ENCODE measurements at places on chromosomes 7 and 10.

DNA sequence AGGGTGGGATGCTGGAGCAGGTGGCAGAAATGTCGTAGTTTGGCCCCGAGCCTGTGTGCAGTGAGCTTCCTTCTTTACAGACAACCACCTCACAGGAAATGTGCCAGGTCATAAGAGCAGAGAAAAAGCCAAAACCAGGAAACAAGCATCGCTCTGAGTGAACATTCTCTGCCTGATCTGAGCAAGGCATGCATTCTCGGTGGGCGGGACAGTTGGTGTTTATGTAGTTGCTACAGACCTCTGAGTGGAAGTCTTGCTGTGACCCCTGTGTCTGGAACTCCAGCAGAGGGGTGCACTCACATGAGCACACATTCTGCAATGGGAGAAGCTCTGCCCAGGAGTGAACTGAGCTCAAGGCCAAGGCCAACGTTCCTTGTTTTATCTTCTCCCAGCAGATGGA, 230.1 kb downstream of the TCERG1L start:
- peak; percentile 43 for DNase-seq

DNA sequence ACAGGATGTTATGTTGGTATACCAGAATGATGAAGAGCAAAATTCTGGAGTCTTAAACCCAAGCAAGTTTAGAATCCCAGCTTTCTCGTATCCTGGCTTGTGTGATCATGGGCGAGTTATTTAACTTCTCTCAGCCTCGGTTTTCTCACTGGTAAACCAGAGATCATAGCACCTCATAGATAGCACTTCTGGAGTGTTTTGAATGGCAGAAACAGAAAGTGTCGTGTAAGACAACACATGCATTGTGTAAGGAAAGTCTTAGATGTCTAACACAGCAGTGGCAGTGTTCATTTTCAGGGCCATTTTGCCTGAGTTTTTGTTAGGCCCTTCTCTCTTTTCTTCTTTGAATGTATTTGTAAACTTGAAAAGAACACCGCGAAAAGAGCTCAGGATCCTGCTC, 465.1 kb downstream of the AUTS2 start:
- no peak for DNase-seq

DNA sequence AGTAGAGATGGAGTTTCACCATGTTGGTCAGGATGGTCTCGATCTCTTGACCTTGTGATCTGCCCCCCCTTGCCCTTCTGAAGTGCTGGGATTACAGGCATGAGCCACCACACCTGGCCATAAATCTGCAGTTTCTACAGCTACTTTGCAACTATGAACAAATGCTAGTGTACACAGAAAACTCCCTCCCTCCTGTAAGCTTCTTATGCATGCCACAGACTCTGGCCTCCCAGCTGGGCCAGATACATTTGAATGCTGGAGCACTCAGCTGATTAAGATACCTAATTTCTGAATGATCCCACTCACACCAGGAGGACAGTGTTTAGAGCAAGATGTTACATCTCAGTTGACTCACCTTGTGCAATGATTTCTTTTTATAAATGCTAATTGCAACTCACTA, 486.2 kb downstream of the KCNMA1 start:
- no peak for DNase-seq

DNA sequence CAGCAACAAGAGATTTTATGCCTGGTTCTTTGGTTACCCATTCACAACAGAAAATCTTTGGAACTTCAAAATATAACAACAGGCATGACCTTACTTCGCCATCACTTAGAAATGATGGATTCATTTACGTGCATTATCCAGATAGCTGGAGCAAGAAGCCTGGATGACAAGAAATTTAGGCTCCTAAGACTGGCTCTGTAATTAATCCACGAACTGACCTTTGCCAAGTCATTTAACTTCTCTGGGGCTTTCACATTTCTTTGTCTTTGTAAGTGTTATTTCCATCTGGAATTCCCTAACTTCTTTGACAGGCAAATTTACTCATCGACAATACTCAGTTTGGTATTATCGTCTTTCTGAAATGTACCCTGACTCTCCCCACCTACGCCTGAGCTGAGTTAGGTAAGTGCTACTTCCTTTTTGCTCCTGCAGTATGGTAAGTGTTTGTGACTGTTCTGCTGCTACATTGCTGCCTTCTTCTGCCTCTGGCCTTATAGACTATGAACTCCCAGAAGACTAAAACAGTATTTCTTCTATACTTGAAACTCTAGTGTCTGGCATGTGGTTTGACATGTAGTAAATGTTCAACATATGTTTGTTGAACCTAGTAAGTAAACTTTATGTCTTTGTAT, 5.5 kb upstream of the MDFIC start:
- peak; percentile 42 for DNase-seq

DNA sequence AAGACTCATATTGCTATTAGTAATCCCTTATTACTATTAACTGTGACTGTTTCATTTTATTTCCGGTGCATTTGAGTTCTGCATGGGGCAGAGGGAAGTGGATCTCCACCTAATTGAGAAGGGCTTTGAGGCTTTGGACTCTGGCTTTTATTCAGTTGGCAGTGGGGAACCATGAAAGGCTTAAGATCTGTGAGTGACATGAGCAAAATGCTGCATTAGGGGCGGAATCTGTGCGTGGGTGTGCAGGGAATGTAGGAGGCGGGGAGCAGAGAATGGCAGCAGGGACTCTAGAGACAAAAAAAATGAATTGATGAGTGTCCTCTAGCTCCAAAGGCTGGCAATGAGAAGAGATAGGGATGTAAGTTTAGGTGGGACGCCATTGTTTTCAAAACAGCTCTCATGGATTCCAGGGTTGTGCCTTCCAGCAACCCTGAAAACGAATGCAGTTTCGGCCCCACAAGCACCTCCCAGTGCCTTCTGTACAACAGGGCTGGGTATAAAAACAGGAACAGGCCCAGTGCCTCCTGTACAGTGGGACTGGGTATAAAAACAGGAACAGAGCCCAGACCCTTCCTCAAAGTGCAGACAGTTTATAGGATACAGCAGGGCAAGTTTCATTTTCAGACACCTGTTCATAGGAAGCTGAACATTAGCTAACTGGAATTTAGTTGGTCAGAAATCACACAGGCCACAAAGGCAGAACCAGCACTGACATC, 663.3 kb upstream of the FOXK1 start:
- no peak for DNase-seq

DNA sequence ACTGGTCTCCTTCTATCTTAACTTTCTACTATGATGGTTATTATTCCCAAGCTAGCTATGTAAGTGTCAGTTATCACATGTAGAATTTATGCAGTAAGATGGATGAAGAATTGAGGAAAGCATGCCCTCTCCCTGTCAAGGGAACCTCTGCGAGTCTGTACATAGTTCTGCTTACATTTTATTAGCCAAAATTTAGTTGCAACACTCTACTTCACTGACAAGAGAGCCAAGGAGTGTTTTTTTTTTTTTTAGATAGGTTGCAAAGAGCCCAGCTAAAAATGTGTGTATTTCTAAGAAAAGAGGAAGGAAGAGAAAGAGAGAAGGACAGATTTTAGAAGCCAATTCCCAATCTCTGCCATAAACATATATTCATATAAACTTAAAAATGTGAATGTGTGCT, 357.7 kb upstream of the LRRN3 start:
- no peak for DNase-seq

- no peak for DNase-seq
These were observed 15.6 kb downstream of the ASB4 start for GRCh38 chr7:95501261-95501832.

- DNase-seq: no peak
These were observed 136.3 kb upstream of the TMEM72 start for GRCh38 chr10:44774676-44775401.

- DNase-seq: no peak
These were observed 248.0 kb upstream of the TCERG1L start for GRCh38 chr10:131559450-131559911.

DNA sequence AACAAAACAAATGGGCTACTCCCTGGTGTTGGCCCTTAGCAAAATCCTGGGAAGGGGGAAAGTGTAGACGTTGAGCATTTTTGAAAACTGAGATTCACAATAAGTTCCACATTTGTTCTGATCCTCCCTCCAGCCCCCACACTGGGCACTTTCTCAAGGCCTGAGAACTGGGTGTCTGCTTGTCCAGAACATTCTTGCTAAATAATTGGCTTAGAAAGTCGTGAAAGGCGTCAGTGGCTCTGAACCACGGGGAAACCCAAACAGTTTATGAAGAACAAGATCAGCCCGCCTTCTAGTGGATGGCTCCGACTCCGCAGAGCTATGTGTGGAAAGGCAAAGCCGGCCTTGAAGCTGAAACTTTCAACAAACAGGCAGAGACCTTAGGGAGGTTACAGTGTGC, 370.1 kb downstream of the PRPF18 start:
- no peak for DNase-seq

DNA sequence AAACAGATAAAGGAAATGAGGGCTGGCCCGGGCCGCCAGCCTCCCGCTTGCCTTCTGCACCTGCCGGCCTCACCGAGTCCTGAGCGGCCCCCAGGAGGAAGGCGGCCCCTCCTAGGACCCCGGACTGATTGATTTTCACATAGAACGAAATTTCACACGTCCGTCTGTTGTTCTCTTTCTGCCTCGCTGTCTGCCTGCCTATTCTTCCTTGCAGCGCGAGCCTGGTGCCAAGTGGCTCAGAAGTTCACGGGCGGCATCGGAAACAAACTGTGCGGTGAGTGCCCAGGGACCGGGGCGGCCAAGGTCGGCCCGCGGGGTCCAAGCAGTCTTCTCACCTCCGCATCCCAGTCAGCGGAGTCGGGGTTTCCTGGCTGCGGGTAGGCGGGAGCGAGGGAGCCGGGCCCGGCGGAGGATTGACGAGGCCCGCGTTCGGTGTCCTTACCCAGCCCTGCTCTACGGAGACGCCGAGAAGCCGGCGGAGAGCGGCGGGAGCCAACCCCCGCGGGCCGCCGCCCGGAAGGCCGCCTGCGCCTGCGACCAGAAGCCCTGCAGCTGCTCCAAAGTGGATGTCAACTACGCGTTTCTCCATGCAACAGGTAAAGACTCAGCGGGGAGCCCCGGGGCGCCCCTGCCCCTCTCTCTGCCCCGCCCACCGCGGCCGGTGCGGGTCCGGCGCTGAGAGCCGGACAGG, 967 bp downstream of the GAD2 start:
- DNase-seq: no peak

GRCh38 chr7:20033621-20034400, 183.4 kb downstream of the MACC1 start:
- DNase-seq: no peak

DNA sequence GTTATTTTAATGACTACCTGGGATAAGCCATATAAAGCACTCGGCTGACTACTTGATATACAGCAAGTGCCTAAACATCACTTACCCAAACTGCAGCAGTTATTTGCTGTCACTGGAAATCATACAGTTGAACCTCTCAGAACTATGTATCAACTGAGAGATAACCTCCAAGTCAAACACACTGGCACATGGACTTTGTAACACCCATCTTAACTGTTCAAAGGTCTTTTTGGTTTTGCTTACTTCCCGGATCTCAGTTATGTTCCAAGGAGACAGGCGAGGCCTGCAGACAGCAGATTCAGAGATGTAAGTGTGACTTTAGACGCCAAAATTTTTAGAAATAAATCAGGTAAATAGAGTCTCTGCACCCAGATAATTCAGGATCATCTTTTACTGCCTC, 34.6 kb upstream of the DAGLB start:
- DNase-seq: no peak

DNA sequence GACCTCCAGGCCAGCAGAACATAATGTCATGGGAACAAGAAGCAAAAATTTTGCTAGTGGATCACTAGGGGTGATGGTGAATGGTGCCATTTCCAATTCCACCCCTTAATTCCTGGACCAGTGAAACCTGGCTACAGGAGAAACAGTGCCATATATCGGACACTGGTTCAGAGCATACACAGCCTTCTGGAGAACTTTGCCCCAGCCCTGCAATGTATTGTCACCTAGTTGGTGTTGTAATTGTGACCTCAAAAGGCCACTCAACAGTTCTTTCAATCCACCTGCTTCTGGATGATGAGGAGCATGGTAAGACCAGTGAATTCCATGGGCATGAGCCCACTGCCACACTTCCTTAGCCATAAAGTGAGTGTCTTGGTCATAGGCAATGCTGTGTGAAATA, 59.8 kb upstream of the AASS start:
- no peak for DNase-seq

GRCh38 chr7:74138334-74138867, 35.8 kb upstream of the EIF4H start:
- peak; percentile 18 for DNase-seq

- DNase-seq: no peak
These were observed 133.3 kb upstream of the LAMB4 start for GRCh38 chr7:108263425-108263824.

DNA sequence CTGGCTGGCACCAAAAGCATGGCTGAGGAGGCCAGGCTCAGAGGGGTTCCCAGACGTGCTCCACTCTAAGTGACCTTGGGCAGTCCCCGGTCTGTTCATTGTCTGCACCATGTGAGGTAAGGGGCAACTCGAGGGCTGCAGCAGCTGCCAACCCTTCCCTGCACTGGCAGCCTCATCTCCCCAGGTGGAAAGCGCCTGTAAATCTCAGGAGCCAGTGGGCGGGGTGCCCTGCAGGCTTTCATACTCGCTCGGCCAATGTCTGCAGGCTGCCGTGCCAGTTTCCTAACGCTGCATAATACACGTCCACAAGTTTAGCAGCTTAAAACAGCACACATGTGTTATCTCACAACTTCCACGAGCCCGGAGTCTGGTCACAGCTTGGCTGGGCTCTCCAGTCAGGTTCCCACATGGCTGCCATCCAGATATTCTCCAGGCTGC, 12.6 kb upstream of the GDF10 start:
- DNase-seq: no peak

- no peak for DNase-seq
These were observed 25.2 kb upstream of the DMTF1 start for GRCh38 chr7:87127019-87127418.

GRCh38 chr10:11274452-11274851, 256.8 kb downstream of the CELF2 start:
- no peak for DNase-seq

DNA sequence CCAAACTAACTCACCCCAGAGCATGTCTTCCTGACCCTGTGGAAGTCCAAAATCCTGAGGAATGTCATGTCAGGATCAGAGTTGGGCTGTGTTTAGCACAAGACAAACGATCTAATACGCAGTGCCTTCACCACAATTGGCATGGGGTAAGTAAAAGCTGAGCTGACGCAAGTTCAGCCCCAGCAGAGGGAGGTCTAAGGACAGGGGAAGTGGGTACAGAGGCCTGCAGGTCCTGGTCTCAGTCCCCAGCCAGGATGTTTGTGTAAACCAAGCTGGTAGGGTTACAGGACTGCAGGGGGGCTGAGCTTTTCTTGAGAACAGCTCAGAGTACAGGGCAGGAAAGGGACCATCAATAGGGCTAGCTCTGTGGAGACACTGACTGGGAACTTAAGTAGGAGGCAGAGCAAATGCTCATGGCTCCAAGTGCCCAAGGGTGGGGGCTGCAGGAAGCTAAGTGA, 5.3 kb upstream of the KCNIP2 start:
- no peak for DNase-seq

GRCh38 chr7:157816086-157816485, 479.3 kb downstream of the DNAJB6 start:
- DNase-seq: no peak

GRCh38 chr10:71156436-71156835, 55.9 kb upstream of the UNC5B start:
- no peak for DNase-seq

DNA sequence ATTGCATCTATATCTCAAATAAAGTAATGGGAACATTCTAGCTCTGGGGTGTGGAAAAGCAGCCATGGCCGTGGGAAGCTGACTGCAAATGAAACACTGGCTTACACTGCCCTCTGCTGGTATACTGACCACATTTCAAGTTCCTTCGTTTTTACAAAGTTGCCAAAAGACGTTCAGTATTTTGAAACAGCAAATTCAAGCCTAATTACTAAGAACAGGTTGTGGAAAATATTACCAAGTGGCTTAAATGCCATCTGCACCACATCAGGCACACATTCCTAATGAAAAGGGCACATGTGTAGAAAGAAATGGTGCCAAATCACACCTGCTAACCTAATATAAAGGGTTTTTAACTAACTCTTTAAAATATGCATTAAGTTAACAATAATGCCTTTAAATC, 83.9 kb downstream of the JAZF1 start:
- DNase-seq: peak; percentile 62
